ENCODE measurements at places on chromosomes 7 and 10.

DNA sequence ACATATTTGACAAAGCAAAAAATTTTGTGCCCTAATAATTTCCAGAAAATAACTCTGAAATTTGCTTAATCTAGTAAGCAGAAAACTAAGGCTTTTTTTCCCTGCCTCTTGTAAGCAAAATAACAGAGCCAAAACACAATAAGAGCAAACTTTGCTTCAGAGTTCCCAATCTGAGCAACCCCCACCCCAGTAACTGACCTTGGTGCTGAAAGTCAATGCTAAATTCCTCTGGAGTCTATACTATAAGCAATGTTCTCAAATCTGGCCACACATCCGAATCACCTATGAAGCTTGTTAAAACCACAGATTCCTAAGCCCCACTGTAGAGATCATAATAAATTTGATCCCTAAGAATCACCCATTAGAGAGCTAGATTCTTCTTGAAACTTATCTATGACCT, 150.5 kb downstream of the ELAPOR2 start:
- no peaks in the 10 kb centered on the region for H3K36me3 ChIP-seq
- H3K4me3 ChIP-seq, result no peak overlapping the region
- no peak overlapping the region for H3K27ac ChIP-seq
- no peak for DNase-seq
- H3K27me3 ChIP-seq, result peaks cover 5% of the 10 kb centered on the region

DNA sequence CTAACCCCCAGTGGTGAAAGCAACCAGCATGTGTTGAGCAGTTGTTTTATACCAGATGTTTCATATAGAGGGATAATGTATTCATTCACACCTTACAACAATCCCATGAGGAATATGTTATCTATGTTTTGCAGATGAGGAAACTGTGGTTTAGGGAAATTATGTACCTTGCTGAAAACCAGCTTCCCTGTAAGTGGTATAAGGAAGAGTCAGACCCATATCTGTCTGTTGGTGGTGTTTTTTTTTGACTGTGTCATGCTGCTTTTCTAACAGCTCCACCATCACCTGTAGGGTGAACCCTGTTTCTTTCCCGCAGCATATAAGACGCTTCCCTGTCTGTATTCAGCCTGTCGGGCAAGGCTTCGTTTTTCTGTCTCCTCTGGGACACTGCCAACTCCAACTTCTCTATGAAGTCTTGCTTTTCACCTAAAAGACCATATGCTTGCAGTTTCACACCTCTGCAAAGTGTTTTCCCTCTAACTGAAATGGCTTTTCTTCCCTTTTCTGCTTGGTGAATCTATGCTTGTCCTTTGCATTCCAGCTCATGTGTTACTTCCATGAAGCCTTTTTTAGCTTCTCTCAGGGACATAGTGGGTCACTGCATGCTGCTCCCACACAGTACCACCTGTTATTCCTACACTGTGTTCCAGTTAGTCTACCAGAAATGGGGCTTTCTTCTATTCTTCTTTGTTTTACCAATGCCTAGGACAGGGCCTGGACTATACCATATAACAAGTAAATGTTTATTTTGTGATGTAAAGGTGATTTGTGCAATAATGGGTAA, 92.8 kb downstream of the ST7 start:
- no peak overlapping the region for H3K27ac ChIP-seq
- H3K27me3 ChIP-seq, result no peaks in the 10 kb centered on the region
- no peak for DNase-seq
- no peaks in the 10 kb centered on the region for H3K36me3 ChIP-seq
- H3K4me3 ChIP-seq, result no peak overlapping the region

DNA sequence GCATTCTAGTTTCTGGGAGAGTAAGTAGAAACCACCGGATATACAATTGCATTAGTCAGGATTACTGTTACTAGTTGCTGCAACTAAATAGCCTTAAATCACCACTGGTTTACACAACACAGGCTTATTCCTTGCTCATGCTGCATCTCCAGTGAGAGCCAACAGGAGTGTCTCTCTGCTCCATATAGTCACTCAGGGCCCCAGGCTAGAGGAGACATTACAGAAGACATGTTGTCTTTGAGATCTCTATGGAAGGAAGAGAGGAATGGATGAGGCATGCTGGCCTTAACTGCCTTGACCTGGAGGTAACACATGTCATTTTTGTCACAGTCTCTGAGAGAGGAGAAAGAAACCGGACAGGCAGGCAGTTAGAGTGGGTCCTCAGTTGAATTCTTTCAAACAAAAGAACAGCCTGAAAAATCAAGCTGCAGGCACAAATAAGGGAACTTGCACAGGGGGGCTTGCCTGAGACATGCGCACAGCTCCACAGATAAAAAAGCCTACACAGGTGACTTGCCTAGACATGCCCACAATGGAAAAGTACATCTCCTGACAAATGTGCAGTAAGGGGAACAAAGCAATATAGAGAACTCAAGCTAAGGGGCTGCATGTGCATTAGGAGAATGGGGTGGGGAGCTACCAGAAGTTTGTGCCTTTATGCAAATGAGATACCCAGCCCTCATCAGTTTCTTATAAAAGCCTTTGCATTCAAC, 348.0 kb downstream of the TYW1 start:
- DNase-seq, result no peak
- no peak overlapping the region for H3K4me3 ChIP-seq
- H3K27me3 ChIP-seq, result no peaks in the 10 kb centered on the region
- peaks cover 8% of the 10 kb centered on the region for H3K4me1 ChIP-seq
- H3K36me3 ChIP-seq, result peaks cover 21% of the 10 kb centered on the region

DNA sequence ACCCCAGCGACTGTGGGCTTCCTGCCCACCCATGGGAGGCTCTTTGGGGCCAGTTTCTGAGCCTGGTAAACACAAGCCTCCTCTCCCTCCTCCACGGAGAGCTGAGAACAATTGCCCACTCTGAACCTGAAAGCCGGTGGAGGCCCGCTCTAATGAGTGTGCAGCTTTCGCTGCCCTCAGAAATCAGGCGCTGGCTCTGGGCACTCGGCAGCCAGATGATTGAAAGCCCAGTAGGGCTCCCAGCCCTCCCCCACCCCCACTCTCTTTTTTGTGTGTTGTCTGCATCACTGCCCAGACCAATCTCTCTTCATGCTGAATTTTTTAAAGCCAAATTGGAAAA, 438.9 kb downstream of the RPS24 start:
- H3K4me1 ChIP-seq, result peaks cover 11% of the 10 kb centered on the region
- peak; percentile 8 for DNase-seq
- H3K27me3 ChIP-seq, result peaks cover 2% of the 10 kb centered on the region
- no peak overlapping the region for H3K4me3 ChIP-seq

DNA sequence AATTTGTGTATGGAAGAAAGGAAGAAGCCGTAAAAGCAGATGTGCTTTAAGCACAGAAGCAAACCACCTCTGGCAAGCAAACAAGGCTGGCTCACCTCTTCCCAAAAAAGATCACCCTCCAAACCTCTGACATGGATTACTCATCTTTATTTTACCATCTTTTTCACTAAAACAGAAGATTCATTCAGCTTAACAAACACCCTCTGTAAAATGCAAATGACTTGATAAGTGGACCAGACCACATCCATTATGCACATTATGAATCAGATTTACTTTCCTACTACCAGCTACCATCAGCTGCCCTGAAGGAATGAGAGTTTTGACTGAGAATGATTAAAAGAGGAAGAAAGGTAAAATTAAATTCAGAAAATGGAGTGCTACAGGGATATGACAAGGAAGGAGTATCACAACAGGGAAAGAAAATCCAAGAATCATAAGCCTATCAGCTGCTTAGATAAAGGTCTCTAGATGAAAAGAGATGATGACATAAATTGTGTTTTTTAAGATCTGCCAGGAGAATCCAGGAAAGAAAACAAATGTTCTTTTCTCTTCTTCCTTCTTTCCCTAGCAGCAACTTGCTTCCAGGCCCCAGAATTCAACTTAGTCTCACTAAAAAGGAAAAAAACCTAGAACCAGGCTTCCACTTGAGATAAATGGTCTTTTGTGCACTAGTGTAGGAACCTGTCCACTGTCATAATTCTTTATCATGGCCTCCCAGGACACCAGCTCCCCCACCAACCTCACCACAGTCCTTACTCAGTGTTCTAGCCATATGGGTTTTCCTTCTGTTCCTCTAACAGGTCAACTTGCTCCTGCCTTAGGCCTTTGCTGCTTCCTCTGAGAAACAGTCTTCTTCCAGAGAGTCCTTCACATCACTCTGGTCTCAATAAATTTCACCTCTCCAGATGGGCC, 47.4 kb downstream of the JAZF1 start:
- no peak overlapping the region for H3K4me3 ChIP-seq
- no peaks in the 10 kb centered on the region for H3K27me3 ChIP-seq
- no peaks in the 10 kb centered on the region for H3K4me1 ChIP-seq
- no peak for DNase-seq
- no peak overlapping the region for H3K27ac ChIP-seq

DNA sequence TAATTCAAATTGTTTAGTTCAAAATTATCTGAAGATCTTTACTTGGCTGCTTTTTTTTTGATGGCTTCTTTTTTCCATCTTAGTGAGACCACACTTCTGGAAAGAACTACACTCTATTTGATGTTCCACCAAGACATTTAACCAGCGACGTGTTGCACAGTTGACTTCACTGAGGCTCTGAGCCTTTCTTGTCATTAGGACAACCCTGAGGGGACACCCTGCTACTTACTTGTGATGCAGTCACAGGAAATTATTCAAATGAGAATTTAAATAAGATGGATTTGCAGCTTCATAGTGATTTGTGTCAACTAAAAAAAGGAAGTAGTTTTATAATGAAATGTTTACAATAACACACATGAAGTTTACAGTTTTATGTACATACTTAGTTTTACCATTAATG, 25.6 kb upstream of the PIK3CG start:
- no peaks in the 10 kb centered on the region for H3K27me3 ChIP-seq
- no peak for DNase-seq
- H3K27ac ChIP-seq, result no peak overlapping the region
- H3K36me3 ChIP-seq, result peaks cover 3% of the 10 kb centered on the region

DNA sequence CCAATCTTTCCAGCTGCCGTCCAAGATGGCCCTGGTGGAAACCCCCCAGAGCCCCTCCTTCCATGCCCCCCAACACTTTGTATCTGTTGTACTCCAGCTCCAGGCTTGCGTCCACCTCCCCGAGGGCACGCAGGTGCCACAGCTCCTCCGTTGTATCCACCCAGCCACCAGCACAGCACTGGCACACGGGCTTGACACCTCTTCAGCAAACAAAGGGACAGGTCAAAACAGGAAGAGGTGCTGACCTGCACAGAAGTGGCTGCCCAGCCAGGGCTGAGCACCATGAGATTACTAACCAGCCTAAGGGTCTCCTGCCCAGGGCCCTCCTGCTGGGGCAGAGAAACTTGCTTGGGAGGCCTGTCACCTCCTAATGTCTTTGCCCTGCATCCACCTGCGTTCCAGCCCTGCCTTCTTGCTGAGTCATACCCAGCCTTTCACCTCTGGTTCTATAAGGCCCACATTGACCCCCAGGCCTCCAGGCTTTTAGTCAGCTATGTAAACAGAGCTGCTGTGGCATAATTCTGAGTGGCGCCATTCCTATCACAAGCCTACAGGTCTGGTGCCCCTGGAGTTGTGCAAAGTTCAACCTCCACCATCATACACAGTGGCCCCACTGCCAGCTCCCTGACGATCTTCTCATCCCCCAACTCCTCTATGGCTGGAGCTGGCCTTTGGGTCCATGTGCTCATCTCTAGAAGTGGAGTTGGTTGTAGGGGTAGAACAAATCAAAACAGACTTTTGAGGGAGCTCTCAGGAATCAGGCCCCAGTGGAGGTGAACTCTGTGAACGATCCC, 20.9 kb downstream of the SLC29A3 start:
- H3K36me3 ChIP-seq, result no peaks in the 10 kb centered on the region
- no peaks in the 10 kb centered on the region for H3K27me3 ChIP-seq
- no peak overlapping the region for H3K27ac ChIP-seq
- H3K4me1 ChIP-seq, result no peaks in the 10 kb centered on the region
- no peak for DNase-seq
- H3K4me3 ChIP-seq, result no peak overlapping the region

GRCh38 chr7:66974986-66975590, 20.3 kb downstream of the SBDS start:
- no peak for DNase-seq
- no peaks in the 10 kb centered on the region for H3K4me1 ChIP-seq
- H3K27me3 ChIP-seq, result no peaks in the 10 kb centered on the region
- H3K4me3 ChIP-seq, result no peak overlapping the region

GRCh38 chr10:80760914-80761371, 223.2 kb downstream of the SH2D4B start:
- H3K36me3 ChIP-seq, result no peaks in the 10 kb centered on the region
- peaks cover 3% of the 10 kb centered on the region for H3K27me3 ChIP-seq
- H3K27ac ChIP-seq, result no peak overlapping the region
- DNase-seq, result no peak

- no peaks in the 10 kb centered on the region for H3K27me3 ChIP-seq
- no peak overlapping the region for H3K4me3 ChIP-seq
- peaks cover 4% of the 10 kb centered on the region for H3K36me3 ChIP-seq
- H3K27ac ChIP-seq, result no peak overlapping the region
Observed at GRCh38 chr10:71690094-71690720, 29.4 kb downstream of the C10orf105 start.

DNA sequence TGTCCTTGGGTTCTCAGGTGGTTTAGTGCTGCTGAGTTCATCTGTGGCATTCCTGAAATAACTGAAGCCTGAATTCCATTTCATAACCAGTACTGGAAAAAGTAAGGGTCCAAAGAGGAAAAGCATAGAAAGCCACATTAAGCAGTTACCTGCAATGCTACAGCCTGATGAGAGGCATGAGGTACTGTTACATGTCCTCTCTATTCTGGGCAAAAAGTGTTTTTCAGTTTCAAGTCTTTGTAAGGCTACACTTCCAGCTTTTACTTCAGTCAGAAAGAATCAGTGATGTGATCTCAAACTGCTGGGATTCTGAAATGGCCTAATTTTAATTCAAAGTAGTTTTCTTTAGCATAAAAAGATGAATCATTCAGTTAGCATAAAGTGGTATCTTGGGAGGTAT, 369.5 kb downstream of the PHF14 start:
- DNase-seq, result no peak
- no peak overlapping the region for H3K4me3 ChIP-seq
- peaks cover 11% of the 10 kb centered on the region for H3K27me3 ChIP-seq
- H3K36me3 ChIP-seq, result no peaks in the 10 kb centered on the region

- no peaks in the 10 kb centered on the region for H3K36me3 ChIP-seq
- DNase-seq, result no peak
- no peaks in the 10 kb centered on the region for H3K4me1 ChIP-seq
- no peaks in the 10 kb centered on the region for H3K27me3 ChIP-seq
- H3K27ac ChIP-seq, result no peak overlapping the region
Observed at GRCh38 chr7:9488555-9488954, 1055.1 kb downstream of the NXPH1 start.

GRCh38 chr10:118145256-118145655, 98.5 kb upstream of the RAB11FIP2 start:
- H3K27ac ChIP-seq, result no peak overlapping the region
- no peaks in the 10 kb centered on the region for H3K36me3 ChIP-seq
- no peaks in the 10 kb centered on the region for H3K4me1 ChIP-seq
- no peak overlapping the region for H3K4me3 ChIP-seq
- no peak for DNase-seq
- peaks cover 17% of the 10 kb centered on the region for H3K27me3 ChIP-seq

DNA sequence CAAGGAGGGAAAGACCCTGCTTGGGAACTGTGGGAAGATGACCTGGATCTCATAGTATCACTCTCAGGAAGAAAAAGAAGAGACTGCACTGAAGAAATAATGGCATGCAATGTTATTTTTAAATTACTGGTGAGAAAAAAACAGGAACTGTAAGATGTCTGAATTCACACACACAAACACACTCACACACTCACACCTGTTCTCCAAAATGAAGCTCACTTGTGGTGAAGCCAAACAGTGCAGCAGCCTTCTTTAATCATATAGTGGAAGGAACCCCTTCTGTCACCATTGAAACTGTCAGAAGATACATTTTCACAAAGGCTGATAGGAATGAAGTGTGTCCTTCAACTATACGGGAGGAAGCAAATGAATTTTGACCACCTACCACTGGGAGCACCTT, 156.5 kb upstream of the GHITM start:
- H3K4me1 ChIP-seq, result no peaks in the 10 kb centered on the region
- H3K27me3 ChIP-seq, result no peaks in the 10 kb centered on the region
- no peak for DNase-seq

Measured in activated CD8-positive, alpha-beta T cell treated with anti-CD3 and anti-CD28 coated beads, Interleukin-2, amount 10 ng/mL, durations not matched to agents 7 days and 5 days (primary cell).